Stimulated activated CD8-positive, alpha-beta memory T cell treated with anti-CD3 and anti-CD28 coated beads, Interleukin-4, amount 100 ng/mL, for 1 hour (primary cell): ENCODE measurements at places on chromosomes 5 and 9.

DNA sequence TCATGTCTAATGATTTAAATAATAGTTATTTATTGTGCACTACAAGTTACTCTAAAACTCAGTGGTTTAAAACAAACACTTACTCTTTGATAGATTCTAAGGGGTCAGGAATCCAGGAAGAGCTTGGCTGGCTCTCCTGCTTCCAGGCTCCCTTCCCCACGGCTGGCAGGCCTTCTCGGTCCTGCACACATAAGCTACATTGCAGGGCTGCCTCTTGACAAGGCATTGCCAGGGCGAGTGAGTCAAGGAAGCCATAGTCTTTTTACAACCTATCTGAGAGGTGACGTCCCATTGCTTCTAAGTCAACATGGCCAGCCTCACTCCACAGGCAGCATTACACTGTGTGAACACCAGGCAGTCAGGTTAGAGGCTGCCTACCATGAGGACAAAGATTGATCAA is 119.8 kb downstream of the AUH start:
- DNase-seq = no peak

GRCh38 chr5:135150767-135151166 is 116.7 kb upstream of the PITX1 start:
- DNase-seq = no peak

- no peak for DNase-seq
Measured at GRCh38 chr9:93143830-93144530, 9.9 kb upstream of the NINJ1 start.

- DNase-seq = no peak
Measured at GRCh38 chr9:31471010-31471409, 913.4 kb upstream of the ACO1 start.
